Effector CD4-positive, alpha-beta T cell (primary cell): ENCODE measurements at places on chromosomes 1 and 21.

DNA sequence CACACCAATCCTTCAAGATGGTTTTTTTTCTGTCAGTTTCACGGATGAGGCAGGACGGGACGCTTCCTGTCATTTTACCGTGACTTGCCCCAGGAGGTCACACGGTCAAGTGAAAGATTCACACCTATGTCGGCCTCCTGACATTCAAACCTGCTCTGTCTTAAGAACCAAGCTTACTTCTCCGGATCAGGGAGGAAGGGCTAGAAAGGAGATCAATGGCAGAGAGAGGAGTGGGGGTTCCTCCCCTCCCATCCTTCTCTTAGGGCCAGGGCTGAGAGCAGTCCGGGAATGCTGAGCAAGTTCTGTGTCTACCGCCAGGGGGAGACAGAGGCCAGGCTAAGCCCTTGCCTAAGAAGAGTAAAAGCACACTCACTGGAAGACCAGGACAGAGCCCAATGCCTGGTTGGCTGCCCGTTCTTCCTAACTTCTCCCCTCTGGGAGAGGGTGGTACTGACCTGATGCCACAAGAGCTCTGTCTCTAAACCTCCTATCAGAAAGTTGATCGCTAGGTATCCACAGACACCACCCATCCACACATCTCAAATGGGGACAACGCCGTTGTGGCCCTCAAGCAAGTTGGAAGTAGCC, 1.1 kb upstream of the PPM1J start:
- DNase-seq = peak; percentile 78

DNA sequence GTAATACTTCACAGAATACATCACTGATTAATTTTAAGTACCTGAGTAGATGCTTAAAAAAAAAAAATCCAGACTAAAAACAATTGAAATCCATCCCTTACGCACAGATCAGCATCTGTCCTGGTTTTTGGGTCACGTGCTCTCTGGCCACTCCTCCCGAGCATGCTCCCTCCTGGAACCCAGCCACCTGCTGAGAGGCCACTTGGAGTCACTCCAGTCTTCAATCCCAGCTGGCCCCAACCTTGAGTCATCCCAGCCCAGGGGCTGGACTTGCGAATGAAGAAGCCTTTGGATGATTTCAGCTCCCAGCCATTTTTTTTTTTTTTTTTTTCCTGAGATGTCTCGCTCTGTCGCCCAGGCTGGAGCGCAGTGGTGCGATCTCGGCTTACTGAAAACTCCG, 8.9 kb downstream of the MAP1LC3C start:
- no peak for DNase-seq

DNA sequence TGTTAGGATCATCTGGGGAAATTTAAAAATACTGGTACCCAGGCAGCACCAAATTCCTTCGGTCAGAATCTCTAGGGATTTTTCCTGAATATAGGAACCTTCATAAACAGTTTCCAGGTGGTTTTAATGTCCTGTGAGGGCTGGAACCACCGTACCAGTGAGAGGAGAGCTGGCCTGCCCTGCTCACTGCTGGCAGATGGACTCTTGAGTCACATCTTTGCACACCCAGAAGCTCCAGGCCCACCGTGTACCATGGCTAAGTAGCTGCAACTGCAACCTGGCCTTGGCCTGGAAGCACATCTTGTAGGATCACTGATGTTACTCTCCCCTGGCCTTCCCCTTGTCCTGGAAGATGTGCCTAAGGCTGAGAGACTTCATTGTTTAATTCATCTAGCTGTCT, 181.5 kb downstream of the DISC1 start:
- no peak for DNase-seq

DNA sequence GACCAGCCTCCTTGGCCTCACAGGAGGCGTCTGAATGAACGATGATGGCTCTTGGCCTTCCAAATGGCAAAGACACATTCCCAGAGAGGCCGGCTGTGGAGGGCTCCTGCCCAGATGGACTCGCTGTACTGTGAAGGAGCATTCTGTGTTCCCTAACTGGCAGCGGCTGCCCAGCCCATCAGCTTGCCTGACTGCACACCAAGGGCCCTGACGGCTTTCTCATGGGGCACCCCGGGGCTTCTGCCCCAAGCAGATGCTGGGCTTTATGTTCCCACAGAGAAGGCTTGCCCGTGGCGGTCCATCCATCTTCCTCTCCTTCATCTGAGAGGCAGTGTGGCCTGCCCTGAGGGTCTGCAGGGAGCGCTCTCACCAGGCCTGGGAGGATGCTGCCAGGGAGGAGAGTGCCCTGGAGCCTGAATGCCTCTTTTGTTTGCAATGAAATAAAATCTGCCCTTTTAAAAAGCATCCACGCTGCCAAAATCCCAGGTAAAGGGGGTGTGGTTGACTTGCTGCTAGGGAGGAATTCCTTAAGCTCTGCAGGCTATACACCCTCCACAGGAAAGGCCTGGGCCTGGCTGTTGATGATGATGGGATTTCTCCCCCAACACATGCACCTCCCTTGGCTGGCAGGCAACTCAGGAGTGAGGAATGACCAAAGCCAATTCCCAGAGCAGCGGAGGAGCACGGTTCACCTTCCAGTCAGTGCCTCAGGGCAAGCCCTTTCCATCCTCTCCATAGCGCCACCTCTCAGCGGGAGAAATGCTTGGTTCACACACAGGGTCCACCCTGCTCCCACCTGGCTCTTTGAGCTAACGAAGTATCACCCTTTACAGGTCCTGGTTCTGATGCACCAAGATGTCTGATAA, 84.6 kb upstream of the SSX2IP start:
- DNase-seq = no peak

GRCh38 chr1:2438038-2438437, 25.7 kb upstream of the PEX10 start:
- no peak for DNase-seq

GRCh38 chr1:83967336-83967735, 31.6 kb downstream of the TTLL7 start:
- DNase-seq = no peak

DNA sequence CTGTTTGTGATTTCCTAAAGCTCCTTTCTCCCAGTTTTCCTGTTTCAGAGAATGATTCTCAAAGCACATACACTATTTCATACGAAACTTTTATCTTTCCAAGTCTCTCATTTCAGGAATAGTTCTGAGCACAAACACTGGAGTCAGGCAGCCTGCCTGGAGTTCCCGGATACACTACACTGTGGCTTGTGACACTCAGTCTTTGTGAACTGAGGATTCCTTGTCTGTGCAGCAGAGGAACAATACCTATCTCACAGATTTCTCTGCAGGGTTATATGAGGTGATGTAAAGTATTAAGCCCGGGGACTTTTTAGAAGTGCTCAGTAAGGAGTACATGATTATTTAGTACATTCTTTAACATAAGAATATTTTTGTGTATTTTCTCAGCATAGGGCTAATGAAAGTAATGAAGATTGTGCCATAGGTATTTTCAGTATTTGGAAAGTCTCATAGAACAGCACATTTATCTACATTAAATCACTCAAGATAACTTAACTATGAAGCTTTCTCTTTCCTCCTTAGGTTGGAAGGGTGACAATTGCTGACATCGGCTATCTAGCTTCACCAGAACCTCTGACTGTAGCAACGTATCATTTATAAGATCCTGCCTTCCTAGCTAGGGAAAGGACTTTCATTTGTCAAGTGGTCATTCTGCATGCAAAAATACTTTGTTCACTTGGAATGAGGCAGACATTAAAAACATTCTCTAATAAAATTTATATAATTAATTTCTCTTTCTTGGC, 12.9 kb downstream of the GBP2 start:
- DNase-seq = no peak

DNA sequence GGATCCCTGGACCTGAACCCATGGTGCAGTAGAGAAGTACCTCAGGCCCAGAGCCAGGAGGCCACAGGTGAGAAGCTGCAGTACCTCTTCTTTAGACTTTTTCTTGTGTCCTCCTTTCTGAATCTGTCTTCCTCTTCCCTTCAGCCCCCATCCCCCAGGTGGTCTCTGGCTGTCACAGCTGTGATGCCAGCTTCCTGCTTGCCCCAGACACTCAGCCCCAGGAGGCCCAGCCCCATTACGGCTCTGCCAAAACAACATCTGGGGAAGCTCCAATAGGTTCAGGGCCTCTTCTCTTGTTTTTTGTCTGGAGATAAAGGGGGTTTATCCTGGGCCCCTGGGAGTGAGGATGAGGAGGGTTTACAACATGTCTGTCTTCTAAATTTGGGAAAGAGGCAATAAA, 9.5 kb upstream of the BTG2 start:
- no peak for DNase-seq

- no peak for DNase-seq
These were observed 9.0 kb upstream of the RNF186 start for GRCh38 chr1:19824036-19824435.

- DNase-seq = no peak
These were observed 401.7 kb upstream of the PROX1 start for GRCh38 chr1:213585959-213586586.

DNA sequence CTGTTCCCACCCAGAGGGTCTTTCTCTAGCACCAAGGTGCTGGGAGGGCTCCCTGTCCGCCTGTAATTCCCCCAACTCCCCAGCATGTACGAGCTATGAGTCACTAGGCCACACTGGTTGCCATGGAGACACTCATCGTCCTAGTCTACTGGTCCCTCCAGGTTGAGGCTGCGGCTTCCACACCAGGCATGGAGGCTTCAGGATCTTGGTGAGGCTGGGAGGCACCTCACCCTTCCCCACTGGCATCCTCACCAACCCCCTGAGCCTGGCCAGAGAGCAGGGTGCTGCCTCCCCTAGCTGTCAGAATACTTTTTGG, 75.6 kb upstream of the KAZN start:
- DNase-seq = no peak

DNA sequence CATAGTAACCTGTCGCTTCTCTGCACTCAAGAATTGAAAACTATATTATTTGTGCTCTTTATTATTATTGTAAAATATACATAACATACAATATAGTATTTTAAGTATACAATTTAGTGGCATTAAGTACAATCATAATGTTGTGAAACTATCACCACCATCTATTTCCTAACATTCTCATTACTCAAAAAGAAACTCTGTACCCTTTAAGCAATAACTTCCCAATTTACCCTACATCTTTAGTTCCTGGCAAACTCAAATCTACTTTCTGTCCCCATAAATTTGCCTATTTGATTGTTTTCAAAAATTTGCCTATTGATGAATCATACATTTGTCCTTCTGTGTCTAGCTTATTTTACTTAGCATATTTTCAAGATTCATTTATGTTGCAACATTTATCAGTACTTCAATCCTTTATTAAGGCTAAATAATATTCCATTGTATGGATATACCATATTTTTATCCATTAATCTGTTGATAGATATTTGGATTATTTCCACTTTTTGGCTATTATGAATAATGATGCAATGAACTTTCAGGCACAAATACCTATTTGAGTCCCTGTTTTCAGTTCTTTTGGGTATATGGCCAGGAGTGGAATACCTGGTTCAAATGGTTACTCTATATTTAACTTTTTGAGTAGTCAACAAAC, 99.6 kb upstream of the DMRTA2 start:
- DNase-seq = no peak

DNA sequence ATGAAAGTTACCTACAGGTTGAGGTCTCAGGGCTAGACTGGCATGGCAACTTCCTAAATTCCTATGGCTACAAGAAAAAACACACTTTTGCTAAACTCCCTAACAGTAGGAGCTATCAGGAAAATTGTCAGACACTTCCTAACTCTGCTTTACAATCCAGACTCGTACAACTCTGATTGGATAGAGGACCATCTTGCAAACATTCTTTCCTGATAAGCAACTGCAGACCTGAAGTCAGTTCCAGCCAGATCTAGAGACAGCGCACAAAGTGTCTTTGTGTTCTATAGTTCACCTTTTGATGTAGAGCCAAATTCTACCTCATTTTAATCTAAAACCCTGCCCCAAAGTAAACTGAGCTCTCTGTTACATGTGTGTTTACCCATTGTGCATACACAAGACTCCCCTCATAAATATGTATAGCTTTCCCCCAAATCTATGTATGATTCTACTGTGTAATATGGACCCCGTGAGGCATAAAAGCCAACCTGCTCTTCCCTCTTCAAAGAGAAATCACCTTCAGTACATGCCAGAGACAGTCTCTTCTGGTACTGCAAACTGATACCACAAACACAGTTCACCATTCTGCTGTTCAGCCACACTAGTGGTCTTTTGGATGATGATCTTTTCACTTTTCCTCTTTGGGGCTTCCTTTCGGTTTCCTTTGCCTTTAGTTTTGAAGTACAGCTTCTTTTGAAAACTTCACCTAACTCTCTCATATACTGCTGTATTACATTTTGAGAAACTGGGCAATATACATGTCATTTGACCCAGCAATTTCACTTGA, 21.7 kb downstream of the ZP4 start:
- DNase-seq = no peak

DNA sequence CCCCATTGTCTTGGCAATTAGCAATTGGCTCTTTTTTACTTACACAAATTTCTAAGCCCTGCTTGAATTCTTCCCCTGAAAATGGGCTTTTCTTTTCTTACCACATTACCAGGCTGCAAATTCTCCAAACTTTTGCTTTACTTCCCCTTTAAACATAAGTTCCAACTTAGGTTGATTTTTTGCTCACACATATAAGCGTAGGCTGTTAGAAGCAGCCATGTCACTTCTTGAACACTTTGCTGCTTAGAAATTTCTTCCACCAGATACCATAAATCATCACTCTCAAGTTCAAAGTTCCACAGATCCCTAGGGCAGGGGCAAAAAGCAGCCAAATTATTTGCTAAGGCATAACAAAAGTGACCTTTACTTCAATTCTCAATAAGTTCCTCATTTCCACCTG, 35.4 kb upstream of the KCNH1 start:
- no peak for DNase-seq

- no peak for DNase-seq
These were observed 27.7 kb upstream of the SLC5A9 start for GRCh38 chr1:48194801-48195200.

- DNase-seq = no peak
These were observed 14.3 kb downstream of the KPNA6 start for GRCh38 chr1:32122151-32122550.

- DNase-seq = no peak
These were observed 139.5 kb downstream of the RGS7 start for GRCh38 chr1:241217516-241217915.

DNA sequence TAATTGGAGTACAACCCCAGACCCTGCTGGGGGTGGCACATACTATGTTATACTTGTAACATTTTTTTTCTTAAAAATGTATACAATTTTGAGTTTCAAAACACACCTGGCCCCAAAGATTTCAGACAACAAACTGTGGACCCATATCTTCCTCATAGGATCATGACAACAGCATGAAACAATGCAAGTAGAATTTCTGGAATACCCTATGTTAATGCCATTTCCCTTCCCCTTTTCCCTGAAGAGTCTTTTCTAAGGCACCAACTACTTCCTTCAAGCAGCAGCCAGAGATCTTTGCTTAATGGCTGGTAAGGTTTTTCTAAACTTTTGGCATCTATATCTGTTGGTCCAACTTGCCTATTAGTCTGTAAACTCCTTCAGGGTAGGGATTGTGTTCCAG, 99.9 kb upstream of the SERBP1 start:
- no peak for DNase-seq

DNA sequence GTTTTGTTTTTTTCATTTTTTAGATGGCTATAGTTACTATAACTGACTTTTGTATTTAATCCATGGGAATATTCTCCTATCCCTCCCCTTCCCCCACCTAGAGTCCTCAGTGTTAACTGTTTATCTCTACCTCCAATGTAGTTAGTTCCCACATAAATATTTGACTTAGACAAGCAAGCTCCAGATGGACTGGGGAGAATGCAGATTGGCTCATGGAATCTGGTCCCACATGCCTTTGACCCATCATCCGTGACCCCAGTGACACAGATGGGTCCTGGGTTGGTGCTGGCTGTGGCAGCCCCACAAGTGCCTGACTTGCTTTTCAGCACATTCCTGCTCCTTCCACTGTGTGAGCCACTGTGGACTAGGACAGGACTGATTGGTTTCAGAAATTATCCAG, 41.8 kb downstream of the ATP2B4 start:
- no peak for DNase-seq

- DNase-seq = no peak
These were observed 18.8 kb downstream of the SLC1A7 start for GRCh38 chr1:53123453-53124140.
